Left colon (tissue), 2 donors: ENCODE measurements at places on chromosomes 4 and X. TPM values are rescaled to one million over a fixed set of nuclear protein-coding genes. Genes with fewer than 3 reads are reported as not detected.

DNA sequence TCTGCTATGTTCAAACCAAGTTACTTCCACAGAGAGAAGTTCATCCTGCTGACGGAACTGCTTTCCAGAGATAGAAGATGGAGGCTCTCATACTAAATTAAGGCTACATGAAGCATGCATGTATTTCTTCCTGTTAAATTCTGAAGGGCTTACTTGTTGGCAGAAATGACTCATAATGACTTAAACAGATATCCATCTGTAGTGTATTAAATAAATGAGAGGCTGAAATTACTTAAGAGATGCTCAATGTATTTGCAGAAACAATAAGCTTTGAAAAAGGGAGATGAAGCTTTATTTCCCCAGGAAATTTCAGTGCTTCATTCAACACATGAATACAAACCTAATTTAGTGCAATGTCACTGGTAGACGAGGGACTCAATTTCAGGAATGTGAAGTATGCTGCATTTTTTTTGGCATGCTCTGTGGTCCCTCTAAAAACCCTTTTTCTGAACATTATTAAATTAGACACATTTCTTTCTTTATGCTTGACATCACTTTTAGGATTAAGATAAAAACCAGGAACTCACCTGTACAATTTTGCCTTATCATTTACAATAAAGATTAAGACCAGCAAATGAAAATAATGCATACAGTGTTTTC, 759.1 kb upstream of the POU3F4 start:
- no peak for DNase-seq

GRCh38 chrX:124289443-124289842, 43.0 kb upstream of the TEX13D start:
- DNase-seq: no peak

GRCh38 chr4:79638735-79639134, 230.7 kb upstream of the GK2 start:
- DNase-seq: no peak

DNA sequence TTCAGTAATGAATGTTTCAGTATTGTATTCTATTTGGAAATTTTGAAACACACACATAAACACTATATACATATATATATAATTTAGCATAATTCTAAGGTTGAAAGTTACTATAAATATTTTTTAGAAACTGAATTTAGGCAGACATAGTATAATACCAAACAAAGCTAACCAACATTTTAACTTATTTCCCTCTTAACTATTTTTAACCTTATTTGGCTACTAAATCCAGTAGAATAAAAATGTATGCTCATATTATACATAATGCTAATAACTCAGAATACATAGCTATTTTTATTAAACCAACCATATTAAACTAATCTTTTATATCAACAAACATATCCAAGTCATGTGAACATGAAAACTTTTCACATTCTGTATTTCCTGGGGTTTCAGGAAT, 563.6 kb downstream of the ADGRL3 start:
- DNase-seq: no peak

Gene GPRIN3
- 21.1 TPM for total RNA-seq

GRCh38 chrX:120672841-120673530, 43.1 kb upstream of the C1GALT1C1 start:
- DNase-seq: no peak

DNA sequence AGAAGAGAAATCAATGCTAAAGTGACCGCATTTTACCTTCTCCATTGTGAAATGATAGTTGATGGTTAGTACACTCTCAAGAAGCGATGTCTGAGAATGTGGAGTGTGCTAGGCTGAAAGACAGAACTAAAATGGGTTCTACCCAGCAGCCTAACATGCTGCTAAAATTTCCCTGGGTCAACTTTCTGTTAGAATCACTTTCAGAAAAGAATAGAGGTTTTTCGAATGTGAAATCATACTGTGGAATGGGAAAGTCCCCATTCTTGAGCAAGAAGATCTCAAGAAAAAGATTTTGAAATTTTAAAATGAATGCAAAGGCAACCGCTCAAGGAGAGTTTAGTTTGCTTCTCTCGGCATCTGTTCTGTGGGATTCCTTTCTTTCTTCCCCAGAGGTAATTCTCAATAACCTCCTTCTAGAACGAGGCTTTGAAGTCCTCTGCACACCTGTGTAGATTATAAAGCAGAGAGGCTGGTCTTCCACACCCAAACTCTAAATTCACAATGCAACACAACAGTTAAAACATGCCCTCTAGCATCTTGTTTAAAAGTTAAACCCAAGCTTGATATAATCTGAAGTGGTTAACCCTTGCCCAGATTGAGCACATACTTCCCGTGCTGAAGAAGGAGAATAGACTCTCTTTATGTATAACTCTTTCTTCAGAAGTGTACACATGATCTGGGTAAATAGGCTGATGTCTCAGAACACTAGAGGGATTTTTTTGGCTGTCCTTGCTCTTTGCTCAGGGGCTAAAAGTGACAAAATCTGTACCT, 208.7 kb upstream of the KLF3 start:
- DNase-seq: no peak

Gene GAB3
- total RNA-seq: 1.2 TPM

Gene MED12
- 37.9 TPM for total RNA-seq

DNA sequence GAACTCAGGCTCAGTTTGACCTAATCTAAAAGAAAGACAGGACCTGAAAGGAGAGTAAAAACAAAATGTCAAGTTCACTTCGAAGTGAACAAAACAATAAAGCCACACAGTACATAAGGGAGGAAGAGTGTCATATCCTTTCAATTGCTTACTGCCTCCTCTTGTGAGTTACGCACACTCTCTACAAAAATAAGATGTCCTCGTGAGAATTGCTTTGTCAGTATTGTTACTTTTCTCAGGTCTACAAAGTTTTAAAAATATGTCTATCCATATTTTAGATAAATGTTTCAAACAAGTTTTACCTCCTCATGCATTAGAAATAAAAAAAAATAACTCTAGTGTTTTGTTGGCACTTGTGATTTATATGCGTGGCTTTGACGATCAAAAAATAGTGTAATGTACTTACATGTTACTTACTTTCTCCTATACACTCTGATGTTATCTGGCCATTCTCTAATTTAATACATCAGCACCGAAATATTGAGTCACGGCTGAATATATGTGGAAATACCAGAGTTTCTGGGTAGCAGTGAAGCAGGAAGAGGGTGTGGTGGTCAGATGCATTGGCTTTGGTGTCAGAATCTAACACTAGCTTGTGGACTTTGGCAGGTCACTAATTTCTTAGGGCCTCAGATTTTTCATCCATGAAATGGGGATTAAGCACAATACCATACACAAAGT, 8.1 kb upstream of the MRPL1 start:
- no peak for DNase-seq

DNA sequence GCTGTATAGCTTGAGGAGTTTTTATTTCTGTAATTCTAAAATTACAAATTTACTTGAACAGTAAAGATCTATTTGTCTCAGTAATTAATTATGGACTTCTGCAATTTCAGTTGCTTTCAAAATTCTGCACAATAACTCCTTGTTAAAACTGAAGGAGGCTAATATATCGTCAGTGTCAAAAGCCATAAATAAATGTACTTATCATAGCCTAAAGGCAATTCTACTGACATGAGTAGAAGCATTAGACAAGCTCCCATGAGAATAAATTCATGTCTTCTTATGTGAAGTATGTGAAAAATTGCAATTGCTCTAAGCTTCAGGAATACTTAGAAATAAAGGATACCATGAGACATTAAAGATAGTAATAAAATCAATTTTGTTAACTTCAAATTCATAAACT, 381.2 kb upstream of the PCDH10 start:
- no peak for DNase-seq

DNA sequence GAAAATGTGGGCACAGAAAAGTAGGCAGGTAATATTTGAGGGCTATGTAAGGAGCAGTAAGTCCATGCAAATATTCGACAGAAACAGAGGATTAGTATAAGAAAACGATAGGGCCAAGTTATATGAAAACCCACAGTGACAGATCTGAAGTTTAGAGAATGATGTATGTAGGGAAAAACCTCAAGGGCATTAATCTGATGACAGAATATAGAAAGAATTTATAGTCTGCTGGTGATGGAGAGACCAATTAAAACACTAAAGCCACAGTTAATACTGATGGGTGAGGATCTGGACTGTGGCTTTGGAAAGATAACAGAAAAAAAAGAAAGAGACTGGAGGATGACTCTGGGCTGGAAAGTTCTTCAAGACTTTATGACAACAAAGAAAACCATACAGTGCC, 169.7 kb downstream of the PALLD start:
- DNase-seq: no peak

GRCh38 chr4:119034276-119035008, 101.2 kb upstream of the MYOZ2 start:
- DNase-seq: no peak

- no peak for DNase-seq
Measured at GRCh38 chrX:39900777-39901170, 197.0 kb downstream of the BCOR start.

GRCh38 chr4:153646978-153647377, 37.1 kb upstream of the TLR2 start:
- no peak for DNase-seq

GRCh38 chrX:133709501-133709900, 275.9 kb downstream of the GPC3 start:
- no peak for DNase-seq

Gene ZFX
- 52.3 TPM for total RNA-seq

DNA sequence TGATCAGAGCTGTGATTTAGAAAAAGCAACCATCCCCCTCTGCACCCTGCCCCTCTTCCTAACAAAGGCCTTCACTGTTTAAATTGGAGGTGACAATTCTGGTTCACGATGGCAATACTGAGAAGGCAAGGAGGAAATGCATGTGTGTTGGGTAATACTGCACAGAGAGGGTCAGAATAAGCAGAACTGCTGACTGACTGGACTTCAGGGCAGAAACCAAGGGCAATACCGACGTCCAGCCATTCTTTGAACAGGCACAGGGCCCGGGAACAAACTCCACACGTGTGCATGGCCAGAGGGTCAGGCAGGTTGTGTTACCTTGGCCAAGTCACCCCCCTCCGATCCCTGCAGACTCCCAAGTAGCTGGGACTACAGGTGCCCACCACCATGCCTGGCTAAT, 6.0 kb downstream of the ACSL1 start:
- no peak for DNase-seq

Gene TMPRSS11F
- total RNA-seq: not detected

Gene TMEM47
- 9.1 TPM for total RNA-seq

GRCh38 chrX:111083081-111083480, 12.9 kb upstream of the PAK3 start:
- DNase-seq: no peak

Gene CNKSR2
- total RNA-seq: 0.15 TPM

Gene SCD5
- total RNA-seq: 3.2 TPM

GRCh38 chr4:181677621-181678020, 565.6 kb upstream of the TENM3 start:
- no peak for DNase-seq

Gene CXCL11
- 0.46 TPM for total RNA-seq

DNA sequence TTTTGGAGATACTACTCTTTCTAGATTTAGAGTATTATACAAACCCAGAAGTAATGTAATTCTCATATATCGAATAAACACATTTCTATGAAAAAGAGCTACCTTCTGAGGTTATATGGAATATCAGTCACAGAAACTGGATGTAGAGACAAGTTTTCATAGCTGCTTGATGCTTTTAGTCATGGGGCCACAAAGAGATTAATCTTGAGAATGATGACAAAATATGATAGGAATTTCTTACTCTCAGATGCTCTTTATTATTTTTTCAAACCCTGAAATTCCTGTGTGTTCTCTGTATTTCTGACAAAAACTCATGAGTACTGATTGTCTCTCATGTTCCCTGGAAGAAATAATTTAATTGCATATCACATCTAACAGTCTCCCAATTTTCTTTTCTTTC, 662.5 kb downstream of the RAPGEF2 start:
- DNase-seq: no peak

DNA sequence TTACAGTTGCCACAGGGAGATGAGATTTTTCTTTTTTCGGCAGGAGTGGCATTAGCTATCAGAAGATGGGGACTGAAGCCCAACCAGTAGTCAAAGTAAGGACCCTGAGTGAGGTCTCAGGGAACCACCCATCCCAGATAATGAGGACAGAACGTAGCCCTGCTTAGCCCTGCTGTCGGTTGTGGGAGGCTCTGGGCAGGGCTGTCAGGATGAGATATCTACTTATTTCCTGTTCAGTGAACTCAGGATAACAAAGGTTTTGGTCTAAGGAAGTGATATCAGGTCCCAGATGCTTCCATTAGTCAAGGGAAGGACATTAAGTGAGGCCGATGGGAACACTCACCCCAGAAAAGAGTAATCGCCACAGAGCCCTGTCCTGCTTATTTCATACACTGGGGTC, 2.3 kb downstream of the MAGEB16 start:
- no peak for DNase-seq

Gene TMPRSS11D
- not detected for total RNA-seq

- no peak for DNase-seq
Measured at GRCh38 chrX:127571834-127572233, 480.4 kb downstream of the ACTRT1 start.

Gene RHOH
- 2.8 TPM for total RNA-seq

Gene LANCL3
- 4.6 TPM for total RNA-seq

- DNase-seq: no peak
Measured at GRCh38 chr4:33780952-33781791, 2463.1 kb downstream of the ARAP2 start.

- no peak for DNase-seq
Measured at GRCh38 chr4:159435561-159436023, 332.7 kb downstream of the RAPGEF2 start.

Gene DAPP1
- total RNA-seq: 3.4 TPM

Gene ADH1A
- 1.0 TPM for total RNA-seq

Gene C4orf51
- total RNA-seq: not detected

DNA sequence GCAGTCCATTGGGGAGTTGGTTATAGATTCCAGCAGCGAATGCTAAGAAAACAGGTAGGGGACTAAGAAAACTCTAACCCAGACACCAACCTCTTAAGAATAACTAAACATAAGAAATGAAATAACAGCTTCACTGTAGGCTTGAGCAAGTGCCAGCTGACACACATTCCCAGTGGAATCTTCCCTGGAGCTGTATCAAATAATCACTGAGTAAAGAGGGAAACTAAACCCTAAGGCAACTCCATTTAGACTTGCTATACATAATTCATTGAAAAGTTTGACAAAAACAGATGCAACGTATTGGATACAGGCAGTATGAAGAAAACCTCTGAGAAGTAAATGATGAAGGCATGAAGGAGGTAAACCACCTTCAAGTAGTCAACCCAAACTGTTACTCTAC, 293.5 kb downstream of the OPHN1 start:
- DNase-seq: no peak

DNA sequence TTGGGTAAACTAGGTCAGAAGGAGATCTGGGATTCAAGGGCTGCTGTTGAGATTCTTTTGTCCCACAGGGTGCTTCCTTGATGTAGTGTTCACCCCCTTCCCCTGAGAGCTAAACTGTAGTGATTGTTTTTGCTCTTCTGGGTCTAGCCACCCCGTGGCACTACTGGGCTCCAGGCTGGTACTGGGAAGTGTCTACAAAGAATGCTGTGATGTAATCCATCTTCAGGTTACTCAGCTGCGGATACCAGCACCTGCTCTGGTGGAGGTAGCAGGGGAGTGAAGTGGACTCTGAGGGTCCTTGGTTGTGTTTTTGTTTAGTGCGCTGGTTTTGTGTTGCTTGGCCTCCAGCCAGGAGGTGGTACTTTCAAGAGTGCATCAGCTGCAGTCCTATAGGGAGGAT, 365.5 kb downstream of the ZNF674 start:
- no peak for DNase-seq
